ENCODE measurements at places on chromosomes 11 and 22.

GRCh38 chr11:118587952-118588351, 15.7 kb downstream of the ARCN1 start:
- peak; percentile 45 for DNase-seq

DNA sequence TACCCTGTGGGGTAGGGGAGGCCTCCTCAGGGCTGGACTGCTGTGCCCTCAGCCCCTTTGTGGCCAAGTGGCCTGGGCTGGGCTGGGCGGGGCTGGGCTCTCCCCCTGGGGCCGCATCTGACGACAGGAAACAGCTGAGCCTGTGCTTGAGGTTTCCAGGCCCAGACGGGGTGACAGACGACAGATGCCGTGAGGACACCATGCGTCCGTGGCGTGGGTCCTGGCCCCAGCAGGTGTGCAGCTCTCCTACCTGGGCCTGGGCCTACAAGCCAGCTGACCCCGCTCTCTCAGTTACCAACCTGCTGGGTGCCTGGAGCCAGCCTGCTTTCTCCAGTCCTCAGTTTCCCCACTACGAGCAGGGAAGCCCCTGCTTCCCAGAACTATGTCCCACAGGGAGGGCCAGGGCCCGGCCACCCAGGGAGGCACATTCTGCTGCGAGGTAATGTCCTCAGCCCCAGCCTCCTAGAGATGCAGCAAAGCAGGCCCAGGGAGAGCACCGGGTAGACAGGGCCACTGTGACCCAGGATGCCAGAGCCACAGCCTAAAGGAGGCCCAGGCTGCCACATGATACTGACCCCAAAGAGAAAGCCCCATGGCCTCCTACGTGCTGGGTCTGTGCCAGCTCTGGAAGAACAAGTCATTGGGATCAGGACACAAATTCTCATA, 181.3 kb downstream of the IGLL1 start:
- no peak for DNase-seq

- DNase-seq: no peak
Measured at GRCh38 chr22:46914916-46915894, 152.8 kb downstream of the TBC1D22A start.

GRCh38 chr11:1536065-1536843, 35.8 kb downstream of the DUSP8 start:
- DNase-seq: no peak

DNA sequence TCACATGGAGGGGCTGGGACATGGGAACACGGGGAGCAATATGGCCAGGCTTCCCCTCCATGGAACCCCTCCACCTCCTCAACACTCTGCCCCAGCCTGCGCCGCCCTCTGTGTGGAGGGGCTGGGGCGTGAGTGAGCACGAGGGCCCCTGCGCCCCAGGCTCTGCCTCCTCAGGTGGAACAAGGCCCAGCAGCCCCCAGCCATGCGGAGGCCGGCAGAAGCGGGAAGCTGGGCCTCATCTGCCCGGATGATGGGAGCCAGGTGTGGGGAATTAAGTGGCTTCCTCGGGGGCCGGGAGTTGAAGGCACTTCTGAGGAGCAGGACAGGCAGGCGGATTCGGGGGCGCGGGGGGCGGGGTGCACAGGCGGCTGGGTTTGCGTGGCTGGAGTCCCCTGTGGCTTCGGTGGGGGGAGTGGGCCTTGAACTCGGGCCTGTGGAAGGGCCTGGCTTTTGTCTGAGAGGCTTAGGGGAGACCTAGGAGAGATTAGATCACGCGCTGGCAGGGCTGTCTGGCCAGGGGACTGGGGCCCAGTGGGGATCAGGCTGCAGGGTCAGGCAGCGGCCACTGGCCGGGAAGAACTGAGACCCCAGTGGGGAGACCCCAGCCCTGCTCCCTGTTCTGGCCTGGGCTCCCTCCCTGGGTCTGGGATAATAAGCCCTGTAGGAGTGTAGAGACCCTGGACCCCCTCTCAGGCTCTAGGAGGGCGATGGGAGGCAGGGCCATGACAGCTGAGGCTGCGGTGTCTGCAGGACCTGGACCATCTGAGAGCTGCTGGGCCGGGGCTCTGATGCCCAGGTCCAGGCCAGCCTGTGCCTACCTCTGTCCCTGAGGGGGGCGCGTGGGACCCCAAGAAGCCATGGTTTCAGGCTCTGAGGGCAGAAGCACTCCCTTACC, 13.3 kb downstream of the PRR33 start:
- no peak for DNase-seq

GRCh38 chr11:3855808-3856491, 486 bp downstream of the STIM1 start:
- no peak for DNase-seq

DNA sequence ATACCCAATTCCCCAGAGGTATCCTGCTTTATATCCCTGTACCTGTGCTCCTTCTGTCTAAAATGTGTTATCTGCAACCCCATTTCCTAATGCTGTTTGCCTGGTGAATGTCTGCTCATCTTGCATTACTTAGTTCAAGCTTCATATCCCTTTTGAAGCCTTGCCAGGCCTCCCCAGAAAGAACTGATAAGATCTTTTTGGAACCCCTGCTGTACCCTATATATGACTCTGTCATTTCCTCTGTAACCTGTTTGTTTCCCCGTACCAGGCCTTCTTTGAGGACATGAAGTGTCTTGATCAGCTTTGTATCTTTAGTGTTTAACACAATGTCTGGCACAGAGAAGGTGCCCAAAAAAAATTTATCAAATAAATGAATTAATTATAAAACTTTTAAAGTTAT, 77.6 kb downstream of the LIF start:
- DNase-seq: no peak

DNA sequence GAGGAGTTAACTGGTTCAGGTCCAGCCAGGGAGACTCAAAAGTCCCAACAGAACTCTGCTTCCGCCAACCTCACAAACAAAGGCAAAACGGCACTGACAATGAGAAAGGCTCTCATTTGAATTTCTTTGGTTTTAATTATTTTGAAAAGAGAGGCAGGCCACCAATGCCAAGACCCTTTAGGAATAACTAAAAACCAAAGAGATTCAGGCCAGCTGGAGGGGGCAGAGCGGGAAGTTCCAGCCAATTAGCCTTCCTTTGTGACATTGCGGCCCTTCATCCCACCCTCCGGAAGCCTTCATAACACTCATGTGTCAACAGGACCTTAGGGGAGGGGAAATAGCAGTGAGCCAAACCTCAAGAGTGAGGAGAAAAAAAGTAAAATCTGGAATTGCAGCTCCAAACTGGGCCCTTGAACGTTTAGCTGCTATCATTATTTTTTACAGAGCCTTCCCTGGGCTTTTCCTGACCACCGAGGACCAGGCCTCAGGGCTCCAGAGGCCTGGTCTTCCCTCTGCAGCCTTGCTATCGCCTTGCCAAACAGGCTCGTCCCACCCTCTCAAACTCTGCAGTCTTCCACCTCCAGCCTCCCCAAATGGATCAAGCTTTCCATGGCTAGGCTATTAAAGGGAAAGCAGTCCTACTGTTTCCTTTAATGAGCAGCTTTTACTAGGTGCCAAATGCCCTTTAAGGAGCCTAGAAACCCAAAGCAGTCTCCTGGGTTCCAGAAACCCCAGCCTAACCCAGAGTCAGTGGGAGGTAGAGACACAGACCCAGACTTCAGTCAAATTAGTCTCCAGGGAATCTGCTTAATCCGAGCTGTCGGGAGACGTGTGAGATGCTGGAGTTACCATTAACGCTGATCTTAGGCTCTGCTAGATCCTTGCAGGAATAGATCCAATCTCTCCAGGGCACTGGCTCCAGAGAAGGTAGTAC, 114.2 kb downstream of the CCDC34 start:
- peak; percentile 5 for DNase-seq

GRCh38 chr11:19407677-19408270, 167.0 kb upstream of the E2F8 start:
- peak; percentile 42 for DNase-seq

DNA sequence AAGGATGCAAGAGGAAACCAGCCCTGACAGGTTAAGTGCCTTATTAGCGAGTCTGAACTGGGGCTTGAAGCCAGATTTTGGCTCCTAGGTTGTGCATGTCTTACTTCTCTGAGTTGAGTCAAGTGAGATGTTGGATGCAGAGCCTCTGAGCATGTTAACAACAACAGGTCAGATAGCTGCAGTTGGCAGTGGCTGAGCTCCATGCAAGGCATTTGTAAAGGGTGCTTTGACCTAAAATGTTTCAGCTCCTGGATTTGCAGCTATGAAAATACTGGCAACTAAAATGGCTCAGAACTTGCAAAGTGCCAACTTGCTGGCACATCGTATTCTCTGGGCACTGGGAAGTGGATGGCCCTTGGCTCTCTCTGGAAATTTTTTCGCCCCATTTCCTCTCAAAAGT, 16.4 kb upstream of the CSRP3 start:
- no peak for DNase-seq

DNA sequence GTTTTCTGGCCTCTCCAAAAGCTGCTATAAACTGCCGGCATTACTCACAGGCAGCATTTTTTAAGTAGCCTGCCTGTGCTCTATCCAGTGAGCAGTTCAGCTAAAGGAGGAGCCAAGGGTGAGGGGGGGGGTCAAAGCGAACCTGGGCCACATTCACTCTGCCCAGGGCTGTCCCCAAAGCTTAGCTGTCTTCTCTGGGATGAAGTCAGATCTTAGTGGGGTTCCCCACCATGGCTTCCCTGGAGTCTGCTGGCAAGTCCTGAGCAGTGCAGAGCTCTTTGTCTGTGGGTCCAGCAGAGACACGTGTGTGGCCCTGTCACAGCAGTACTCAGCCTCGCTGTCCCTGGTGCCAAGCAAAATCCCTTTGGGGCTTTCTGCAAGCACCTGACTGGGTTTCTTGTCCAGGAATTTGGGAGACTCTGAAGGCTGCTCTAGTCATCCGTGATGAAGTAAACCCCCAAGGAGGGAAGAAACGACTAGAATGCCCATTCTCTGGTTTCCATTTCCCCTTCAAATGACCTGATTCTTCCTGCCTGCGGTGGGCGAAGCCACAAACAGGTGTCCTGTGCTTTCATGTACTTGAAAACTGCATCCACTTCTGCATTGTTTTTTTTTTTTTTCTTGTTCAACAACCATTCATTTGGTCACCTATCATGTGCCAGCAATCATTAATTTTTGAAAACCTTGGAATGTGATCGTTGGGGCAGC, 2.6 kb downstream of the KCNJ5 start:
- DNase-seq: no peak

GRCh38 chr11:120702656-120703055, 191.1 kb downstream of the GRIK4 start:
- DNase-seq: no peak

DNA sequence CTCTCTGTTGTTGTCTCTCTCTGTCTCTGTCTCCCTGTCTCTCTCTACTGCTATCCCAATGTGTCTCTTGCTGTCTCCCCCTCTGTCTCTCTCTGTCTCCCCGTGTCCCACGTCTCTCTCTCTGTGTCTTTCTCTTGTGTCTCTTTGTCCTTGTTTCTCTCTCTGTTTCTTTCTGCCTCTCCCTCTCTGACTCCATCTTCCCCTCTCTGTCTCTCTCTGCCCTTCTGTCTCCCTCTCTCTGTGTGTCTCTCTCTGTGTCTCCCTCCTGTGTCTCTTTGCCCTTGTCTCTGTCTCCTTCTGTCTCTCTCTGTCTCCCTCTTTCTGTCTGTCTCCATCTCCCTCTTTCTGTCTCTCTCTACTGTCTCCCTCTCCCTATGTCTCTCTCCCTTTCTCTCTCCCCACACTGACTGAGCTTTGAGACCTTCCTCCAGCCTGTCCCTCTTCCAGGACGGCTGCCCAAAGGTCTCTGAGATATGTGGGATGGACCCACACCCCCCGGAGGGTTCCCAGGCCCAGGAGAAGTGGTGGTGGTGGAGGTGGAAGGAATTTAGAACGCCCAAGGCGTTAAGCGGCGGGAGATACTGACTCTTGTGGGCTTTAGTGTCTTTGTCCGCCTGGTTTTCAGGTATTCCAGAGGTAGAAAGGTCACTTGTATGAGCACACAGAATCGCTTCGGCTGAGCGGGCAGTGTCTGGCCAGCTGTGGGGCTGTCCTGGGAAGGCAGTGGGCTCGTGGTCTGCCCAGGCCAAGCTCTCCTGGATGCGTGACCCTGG, 65.5 kb upstream of the CCND1 start:
- DNase-seq: no peak

DNA sequence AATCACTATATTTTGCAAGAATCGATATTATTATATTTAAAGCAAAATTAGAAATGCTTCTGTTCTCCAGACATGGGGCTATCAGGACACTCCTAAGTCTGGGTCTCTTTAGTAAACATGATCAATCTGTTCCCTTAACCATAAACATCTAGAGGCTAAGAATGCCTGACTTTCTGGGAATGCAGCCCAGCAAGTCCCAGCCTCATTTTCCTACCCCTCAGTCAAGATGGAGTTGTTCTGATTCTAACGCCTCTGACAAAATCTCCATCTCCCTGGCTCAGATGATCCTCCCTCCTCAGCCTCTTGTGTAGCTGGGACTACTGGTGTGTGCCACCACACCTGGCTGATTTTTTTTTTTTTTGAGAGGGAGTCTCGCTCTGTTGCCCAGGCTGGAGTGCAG, 35.0 kb downstream of the SLCO2B1 start:
- no peak for DNase-seq

- no peak for DNase-seq
Measured at GRCh38 chr11:32289701-32290100, 145.6 kb downstream of the WT1 start.

DNA sequence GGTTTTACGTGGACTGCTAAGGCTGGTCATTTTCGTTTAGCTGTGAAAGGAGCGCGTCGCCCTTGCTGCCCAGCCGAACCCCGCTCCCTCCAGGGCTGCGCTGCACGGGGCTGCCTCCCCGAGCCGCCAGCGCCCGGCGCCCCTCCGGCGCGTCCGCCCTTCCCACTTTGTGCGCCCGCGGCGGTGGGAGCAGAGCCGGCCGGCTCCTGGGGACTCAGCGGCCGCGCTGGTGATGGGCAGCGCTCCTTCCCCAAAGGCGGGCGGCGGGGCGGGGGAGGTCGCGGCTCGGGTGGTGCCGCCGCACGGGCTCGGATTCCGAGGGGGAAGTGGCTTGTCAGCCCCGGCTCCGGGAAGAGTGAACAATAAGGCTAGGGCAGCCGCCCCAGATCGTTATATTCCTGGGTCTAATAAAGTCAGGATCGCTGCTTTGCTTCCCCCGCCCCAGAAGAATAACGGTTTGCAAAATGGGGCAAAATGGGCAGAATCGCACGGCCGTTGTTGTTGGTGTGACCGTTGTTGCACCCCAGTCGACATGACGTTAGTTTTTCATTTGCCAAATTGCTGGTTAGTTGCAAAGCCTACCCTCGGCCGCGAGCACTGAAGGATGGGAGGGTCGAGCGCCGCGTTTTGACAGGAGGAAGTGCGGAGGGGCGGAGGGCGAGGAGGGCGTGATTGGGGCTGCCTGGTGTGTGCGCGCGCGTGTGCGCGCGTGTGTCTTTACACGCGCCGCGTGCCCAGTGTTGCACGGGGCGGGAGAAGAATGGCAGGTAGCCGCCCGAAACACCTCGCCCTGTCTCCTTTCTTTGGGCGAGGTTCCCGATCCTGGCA, 745 bp downstream of the NCAM1 start:
- DNase-seq: peak; percentile 92

DNA sequence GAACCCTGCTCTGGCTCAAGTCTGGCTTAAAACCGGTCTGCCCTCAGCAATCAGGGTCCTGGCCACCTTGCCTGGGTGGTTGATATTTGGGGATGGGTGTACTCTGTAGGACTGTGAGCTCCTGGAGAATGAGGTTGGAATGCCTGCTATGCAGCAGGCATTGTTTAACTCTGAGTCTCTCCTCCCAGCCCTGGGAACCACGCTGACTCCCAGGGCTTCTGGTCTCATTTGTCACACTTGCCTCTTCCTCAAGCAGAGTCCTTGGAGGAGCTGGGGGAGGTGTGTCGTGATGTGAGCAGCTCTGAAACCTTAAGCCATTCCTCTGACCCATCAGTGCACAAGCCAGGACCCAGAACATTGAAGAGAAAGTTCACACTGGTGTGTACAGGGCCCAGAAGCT, 340.1 kb downstream of the MN1 start:
- DNase-seq: no peak

- no peak for DNase-seq
Measured at GRCh38 chr22:49202226-49202625, 625.4 kb downstream of the BRD1 start.

- DNase-seq: no peak
Measured at GRCh38 chr22:24330636-24331035, 60.0 kb downstream of the SPECC1L start.
